ENCODE measurements at places on chromosomes 1 and 21.

- DNase-seq: no peak
These were observed 34.5 kb downstream of the LRRN2 start for GRCh38 chr1:204650911-204651570.

- DNase-seq: no peak
These were observed 2.8 kb downstream of the COL18A1 start for GRCh38 chr21:45407629-45408247.

DNA sequence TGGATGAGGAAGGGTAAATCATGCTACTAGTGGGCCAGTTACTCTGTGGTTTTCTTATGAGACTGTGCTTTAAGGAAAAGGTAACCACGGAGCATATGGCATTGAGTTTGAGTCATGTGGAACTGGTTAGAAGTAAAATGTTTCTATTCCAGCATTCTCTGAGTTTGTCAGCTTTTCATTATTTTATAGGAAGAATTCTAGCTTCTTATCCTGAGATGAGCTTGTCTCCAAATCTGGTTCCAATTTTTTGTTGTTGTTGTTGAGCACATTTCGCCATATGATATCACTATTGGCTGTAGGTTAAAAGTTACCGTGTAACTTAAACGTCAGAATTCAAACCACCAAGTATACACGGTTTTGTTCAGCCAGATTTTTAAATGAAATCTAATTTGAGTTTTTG is 69.9 kb downstream of the ATF6 start:
- peak; percentile 91 for DNase-seq

DNA sequence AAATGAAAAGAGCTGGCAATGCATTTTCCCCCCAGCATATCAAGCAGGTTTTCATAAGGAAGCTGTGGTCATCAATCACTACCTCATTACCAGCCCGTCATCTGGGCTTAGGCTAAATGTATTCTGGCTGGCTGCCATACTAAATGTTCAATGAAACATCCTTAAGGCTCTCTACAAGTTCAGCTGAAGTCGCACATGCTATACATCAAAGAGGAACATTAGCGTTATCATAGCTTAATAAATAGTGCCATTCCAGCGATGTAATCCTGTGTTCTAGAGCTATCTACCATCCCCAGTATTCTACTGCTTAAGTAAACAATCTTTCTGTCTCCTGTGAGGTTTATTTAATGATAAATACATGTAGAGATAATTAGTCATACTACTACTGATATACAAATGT is 288.8 kb downstream of the DPYD start:
- peak; percentile 78 for DNase-seq

DNA sequence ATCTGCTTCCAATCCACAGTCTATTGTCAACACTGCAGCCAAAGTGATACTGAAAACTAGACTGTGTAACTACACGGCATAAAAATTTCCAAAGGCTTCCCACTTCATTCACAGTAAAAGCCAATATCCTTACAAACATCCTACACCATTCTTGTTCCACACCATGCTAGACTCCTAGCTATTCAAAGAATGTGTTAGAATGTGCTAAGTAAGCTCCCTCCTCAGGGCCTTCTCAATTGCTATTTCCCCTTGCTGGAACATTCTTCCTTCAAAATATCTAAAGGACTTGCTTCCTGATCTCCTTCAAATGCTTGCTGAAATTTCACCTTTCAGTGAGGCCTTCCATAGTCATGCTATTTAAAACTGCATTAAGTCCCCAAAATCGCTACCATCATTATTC is 228.1 kb downstream of the AKT3 start:
- peak; percentile 10 for DNase-seq

GRCh38 chr1:183562701-183563100 is 27.6 kb downstream of the NCF2 start:
- no peak for DNase-seq
